Nephron progenitor cell (in vitro differentiated cells): ENCODE measurements at places on chromosomes 16 and 17.

DNA sequence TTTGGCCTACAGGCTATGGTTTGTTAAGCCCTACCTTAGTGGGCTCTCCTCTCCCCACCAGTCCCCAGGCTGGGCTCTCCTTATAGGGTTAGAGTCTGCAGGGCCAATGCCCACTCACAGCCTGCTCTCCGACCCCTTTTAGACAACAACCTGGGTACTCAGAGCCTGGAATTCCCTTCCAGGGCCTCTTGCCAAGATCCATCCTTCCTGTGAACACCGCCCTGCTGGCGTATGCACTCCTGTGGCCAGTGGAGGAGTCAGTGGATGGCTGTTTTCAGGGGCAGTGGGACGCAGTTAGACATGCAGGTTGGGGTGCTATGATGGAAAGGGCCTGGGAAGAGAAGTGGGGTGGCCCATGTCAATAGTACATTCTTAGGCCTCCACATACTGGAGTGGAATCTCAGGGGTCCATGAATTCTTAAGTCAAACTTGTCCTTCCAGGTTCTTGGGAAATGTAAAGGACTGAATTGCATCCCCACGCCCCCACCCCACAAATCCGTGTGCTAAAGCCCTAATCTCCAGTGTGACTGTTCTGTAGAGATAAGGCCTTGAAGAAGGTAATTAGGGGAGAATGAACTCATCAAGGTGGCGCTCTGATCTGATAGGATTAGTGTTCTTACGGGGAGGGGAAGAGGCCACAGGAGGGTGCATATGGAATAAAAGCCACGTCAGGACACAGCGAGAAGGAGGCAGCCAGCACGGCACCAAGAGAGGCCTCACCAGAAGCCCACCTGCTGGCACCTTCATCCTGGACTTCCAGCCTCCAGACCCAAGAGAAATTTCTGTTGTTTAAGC, 81.6 kb upstream of the CACNG5 start:
- no peak for DNase-seq

- no peak for DNase-seq
These were observed 19.6 kb downstream of the ZFPM1 start for GRCh38 chr16:88472637-88473205.

DNA sequence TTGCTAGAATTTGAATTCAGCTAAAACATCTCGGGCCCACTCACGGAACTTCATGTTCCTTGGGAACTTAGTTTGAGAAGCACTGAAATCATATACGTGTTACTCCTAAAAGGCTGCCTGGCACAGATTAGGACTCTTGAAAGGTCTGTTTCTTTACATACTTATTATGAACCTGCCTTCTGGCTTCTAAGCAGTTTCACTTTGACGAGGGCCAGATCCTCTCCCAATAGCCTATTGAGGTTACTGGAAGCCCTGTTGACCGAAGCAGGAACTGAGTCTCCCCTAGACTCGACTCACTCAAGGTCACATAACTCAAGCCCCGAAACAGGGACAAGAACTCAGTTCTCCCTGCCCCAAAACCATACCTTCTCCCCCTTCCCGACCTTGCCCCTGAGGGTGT, 121.9 kb upstream of the PLCG2 start:
- no peak for DNase-seq

DNA sequence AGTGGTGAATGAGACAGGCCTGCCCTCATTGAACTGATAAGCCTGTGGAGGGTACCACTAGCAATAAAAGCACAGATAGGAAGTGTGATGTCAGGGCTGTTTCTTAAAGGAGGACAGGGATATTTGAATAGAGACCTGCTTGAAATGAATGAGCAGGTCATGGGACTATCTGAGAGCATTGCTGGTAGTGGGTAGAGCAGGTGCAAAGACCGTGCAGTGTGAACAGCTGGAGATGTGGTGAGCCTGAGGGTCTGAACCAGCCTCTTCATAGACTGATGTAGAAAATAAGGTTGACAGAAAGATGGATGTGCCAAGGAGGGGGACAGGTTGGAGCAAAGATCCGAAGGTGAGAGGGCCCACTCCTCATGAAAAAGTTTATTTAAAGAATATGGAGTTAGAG, 2.4 kb downstream of the NUP93 start:
- DNase-seq, result no peak

DNA sequence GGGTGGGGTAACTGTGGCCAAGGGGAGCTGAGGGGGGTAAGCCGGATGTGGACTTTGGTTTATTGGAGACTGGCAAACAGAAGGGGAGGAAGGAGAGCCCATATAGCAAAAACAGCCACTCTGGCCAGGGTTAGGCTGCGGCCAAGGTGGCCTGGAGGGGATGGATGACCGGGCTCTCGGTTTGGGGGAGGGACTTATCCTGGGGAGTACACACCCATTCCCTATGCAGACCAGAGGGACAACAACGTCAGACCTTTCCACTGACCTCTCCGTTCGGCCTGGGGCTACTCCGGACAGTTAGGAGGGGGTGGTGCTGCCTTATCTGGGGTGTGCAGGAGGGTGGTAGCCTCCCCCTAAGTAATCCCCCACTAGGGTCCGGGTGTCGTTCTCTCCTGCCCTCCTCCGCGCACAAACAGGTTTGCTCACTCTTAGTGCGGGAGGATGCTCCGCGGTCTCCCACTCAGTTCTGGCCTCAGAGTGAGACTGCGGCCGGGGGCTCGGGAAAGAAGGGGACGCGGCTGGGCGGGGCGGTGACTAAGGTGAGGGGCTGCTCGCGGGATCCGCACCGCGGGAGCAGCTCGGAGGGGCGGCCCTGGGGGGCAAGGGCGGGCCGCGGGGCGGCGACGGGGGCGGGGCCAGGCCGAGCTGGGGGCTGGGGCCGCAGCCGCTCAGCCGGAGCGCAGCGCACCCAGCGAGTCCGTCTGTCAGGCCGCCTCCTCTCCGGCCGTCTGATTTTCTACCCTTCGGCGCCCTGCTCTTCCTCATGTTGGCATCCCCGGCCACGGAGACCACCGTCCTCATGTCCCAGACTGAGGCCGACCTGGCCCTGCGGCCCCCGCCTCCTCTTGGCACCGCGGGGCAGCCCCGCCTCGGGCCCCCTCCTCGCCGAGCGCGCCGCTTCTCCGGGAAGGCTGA, at the start of gene WNK4:
Gene WNK4 (plus strand): TSS at position 675 of the 915 bp plus-strand sequence. CDS start 89 bp downstream, at position 764.
- peak; percentile 78 for DNase-seq
